G401 (cell line): ENCODE measurements at places on chromosomes 1 and 21. TPM values are rescaled to one million over a fixed set of nuclear protein-coding genes. Genes with fewer than 3 reads are reported as not detected.

- peak; percentile 75 for DNase-seq
These were observed 120.4 kb downstream of the KCNH1 start for GRCh38 chr1:211013346-211014240.

- DNase-seq: peak; percentile 45
These were observed 651 bp downstream of the PDE4B start for GRCh38 chr1:65793359-65793732.

DNA sequence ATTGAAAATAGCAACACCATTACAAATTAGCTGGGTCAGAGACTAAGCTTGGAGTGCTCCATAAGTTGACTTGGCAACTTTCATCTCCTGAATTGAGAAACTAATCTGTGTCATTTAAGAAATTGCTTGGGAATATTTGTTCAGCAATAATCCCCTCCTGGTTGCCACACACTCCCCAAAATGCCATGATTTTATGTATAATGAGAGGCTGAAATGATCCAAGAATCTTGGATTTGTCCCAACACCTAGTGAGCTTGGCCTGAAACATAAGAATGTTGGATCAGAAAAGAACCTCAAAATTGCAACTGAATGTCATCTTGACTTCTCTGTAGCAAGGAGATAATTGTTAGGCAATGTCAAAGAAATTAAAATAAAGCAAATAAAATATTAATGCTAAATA, 805.9 kb upstream of the ADAMTS5 start:
- peak; percentile 11 for DNase-seq

DNA sequence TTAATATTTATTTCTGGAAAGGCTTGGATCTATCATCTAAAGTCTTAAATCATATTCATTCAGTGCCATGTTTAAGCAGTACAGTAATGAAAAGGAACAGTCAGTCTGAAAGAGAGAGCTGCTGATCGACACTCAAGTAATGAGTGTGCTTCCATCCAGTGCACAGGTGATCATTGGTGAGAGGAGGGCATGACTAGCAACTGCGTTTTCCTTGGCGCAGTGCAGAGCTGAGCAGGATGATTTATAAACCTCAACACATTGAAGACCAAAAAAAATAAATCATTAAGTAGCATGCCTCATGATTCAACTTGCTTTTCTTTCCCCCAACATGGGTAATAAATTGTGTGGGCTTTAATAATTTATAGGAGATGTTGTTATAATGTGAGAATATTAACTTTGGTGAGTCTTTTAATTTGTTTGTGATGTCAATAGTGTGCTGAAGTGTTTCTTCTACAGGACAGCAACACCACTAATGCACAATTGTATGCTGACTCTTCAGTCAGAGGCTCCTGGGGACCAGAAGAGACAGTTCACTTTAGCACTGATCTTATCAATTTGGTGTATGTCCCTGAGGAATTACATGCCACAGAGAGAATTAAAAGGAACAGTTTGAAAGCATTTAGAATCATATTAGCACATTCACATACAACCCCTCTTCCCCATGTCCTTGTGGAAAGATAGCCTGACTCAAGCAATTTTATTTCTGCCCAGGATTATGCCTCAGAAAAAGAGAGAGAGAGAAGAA, 199.7 kb upstream of the ADGRL2 start:
- no peak for DNase-seq

GRCh38 chr1:101996825-101997465, at the start of gene OLFM3:
Gene OLFM3 (minus strand): TSS chr1:101996926.
- DNase-seq: peak; percentile 74

GRCh38 chr1:155001425-155001674, 1.3 kb upstream of the ZBTB7B start:
- DNase-seq: no peak

OTUD7B gene
- 6.0 and 11.9 TPM in 2 replicates for total RNA-seq

DNA sequence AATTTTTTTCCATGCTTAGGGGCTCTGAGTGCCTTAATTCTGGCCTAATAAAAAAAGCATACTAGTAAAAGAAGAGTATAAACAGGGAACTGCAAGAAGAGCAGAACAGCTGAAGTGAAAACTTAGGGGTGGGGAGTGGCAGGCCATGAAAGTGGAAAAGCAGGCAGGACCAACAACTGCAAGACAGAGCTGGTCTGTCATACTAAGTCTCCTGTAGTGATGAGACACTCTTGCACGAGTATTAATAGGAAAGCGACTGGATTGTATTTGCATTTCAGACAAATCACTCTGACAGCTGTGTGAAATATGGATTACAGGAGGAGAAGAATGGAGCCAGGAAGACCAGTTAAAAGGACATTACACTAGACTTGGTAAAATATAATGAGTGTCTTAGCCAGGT, 449.9 kb downstream of the NUF2 start:
- DNase-seq: no peak

- DNase-seq: no peak
These were observed 34.0 kb downstream of the EPRS1 start for GRCh38 chr1:220012259-220012658.

BCAR3 gene
- 2.3 and 3.3 TPM in 2 replicates for total RNA-seq

MEF2D gene
- 5.5 and 7.3 TPM in 2 replicates for total RNA-seq

DNA sequence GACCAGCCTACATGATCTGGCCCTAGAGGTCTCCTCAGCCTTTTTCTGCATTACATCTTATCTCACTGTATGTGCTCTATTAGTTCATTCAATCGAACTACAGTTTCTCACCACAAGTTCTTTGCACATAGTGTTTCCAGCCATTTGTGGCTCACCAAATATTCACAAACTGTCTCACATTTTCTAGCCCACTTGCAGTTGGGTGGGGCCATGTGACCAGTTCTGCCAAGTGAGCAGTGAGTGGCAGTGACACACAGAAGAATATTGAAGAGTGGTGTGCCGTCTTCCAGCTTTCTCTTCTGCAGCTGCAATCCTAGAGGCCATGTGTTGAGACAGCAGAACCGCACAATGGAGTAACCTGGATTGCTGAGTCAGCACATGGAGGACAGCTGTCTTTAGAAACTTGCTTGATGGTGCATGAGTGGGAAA, 103.2 kb upstream of the ZNF644 start:
- DNase-seq: no peak

- no peak for DNase-seq
These were observed 17.5 kb downstream of the ASAP3 start for GRCh38 chr1:23466423-23466989.

PITHD1 gene
- 83.1 and 104 TPM in 2 replicates for total RNA-seq

LCE1E gene
- total RNA-seq: not detected in 2 replicates
